Spinal cord (tissue), 10 donors: ENCODE measurements at places on chromosomes 16 and 17. TPM values are rescaled to one million over a fixed set of nuclear protein-coding genes. Genes with fewer than 3 reads are reported as not detected.

Gene ZNF750
- total RNA-seq: not detected

Gene CDRT15L2
- not detected for total RNA-seq

Gene RAMP2
- 106 TPM for total RNA-seq

Gene ERCC4
- total RNA-seq: 16.1 TPM

Gene TMEM114
- 0.79 TPM for total RNA-seq

Gene RNF157
- 22.8 TPM for total RNA-seq

Gene CD300E
- 0.30 TPM for total RNA-seq

Gene OTOP2
- total RNA-seq: not detected

Gene ITGA2B
- 5.4 TPM for total RNA-seq

Gene KRTAP9-8
- not detected for total RNA-seq

Gene CLEC19A
- 0.99 TPM for total RNA-seq

Gene MAP2K6
- total RNA-seq: 32.5 TPM

Gene KRTAP16-1
- not detected for total RNA-seq

Gene ALOX15B
- total RNA-seq: 0.06 TPM

Gene ATP2A1
- total RNA-seq: 0.99 TPM

Gene NOXO1
- 0.72 TPM for total RNA-seq

Gene FNDC8
- not detected for total RNA-seq

Gene PPM1E
- total RNA-seq: 42.0 TPM

Gene COASY
- 12.8 TPM for total RNA-seq

Gene EXOC3L1
- total RNA-seq: 2.3 TPM

Gene MT1G
- total RNA-seq: 1.9 TPM

Gene PYDC1
- not detected for total RNA-seq

Gene TP53TG3B
- not detected for total RNA-seq
